ENCODE measurements at places on chromosomes 1 and 21. TPM values are rescaled to one million over a fixed set of nuclear protein-coding genes. Genes with fewer than 3 reads are reported as not detected.

- no peaks in the 10 kb centered on the region for H3K27me3 ChIP-seq
- H3K27ac ChIP-seq: no peak overlapping the region
- H3K4me1 ChIP-seq: peaks cover 28% of the 10 kb centered on the region
- no peak overlapping the region for H3K4me3 ChIP-seq
- no peak for DNase-seq
Observed at GRCh38 chr1:54225378-54225777, 25.4 kb downstream of the MRPL37 start.

DNA sequence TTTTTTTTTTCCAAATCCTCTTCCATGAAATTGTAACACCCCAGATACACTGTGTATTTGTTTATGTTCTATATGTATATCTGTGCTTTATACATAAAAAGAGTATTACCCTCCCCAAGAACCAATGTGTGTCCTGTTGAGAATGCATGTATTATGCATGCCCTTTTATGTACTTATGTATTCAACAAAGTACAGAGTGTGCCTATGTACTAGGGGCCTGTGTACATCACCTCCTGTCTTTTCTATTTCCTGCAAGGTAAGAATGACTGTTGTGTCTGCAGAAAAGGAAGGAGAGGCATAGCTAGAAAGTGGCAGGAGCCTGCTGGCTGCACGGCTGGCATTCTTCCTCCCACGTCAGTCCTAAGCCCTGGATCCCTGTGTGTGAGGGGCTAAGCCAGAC lies 7.0 kb downstream of the TMEM61 start:
- H3K4me3 ChIP-seq: no peak overlapping the region
- peaks cover 11% of the 10 kb centered on the region for H3K4me1 ChIP-seq
- DNase-seq: no peak
- no peaks in the 10 kb centered on the region for H3K27me3 ChIP-seq
- H3K36me3 ChIP-seq: no peaks in the 10 kb centered on the region
- no peak overlapping the region for H3K27ac ChIP-seq

DNA sequence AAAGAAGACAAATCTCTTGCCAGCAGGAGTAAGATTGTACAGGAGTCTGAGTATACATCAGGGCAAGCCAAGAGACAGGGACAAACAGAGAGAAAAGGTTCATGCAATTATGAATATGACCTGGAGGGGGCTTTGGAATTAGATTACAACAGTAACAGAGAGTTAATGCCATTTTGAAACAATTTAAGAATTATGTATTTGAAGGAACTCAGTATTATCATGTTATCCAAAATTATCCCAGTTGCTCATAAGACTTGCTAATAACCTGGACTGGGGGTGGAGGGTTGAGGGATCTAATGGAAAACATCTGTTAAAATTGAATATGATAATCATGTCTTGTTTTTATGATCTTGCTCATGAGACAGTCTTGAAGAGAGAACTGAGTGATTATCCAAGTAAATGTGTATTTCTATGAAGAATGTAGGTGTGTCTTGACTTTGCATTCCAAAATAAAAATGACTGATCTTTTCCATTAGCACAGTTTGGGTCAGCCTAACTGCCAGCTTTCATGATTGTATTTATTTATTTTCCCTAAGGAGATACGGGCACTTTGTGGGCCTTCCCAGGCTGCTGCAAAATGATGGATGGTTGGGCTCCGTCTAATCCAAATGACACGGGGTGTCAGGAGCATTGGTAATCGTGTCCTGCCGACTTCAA lies 117.7 kb downstream of the ERG start:
- no peak overlapping the region for H3K4me3 ChIP-seq
- no peaks in the 10 kb centered on the region for H3K27me3 ChIP-seq
- peaks cover 8% of the 10 kb centered on the region for H3K4me1 ChIP-seq
- DNase-seq: no peak

DNA sequence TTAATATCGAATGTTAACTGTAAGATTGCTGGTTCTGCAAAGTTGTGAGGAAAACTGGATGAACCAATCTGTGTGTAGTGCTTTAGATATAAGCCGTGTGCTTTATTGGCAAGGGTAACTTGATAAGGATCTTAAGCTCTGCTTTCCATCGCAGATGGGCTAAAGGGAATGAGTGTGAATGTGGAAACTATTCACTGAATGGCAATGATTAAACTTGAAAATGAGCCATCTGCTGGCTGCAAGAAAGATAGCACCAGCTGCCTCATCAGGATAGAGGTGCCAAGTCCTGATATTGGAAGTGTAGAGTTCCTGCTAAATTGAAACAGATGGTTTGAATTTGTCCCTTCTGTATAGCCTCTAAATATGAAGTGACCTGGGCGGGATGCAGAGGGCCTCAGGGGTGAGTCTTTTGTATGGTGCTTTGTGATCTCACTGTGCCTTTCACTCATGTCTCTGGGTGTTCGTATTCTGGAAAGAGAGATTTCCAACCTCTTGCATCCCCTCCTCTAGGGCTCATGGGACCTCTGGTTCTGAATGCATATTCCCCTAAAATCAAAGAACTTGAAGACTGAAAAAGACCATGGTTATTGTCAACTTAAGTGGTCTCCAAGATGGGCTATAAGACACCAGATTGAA lies 9.2 kb downstream of the FCRL3 start:
- H3K27me3 ChIP-seq: no peaks in the 10 kb centered on the region
- H3K27ac ChIP-seq: no peak overlapping the region
- H3K36me3 ChIP-seq: no peaks in the 10 kb centered on the region
- H3K4me3 ChIP-seq: no peak overlapping the region
- DNase-seq: no peak

GRCh38 chr1:94755675-94756074 lies 64.5 kb upstream of the SLC44A3 start:
- no peak overlapping the region for H3K4me3 ChIP-seq
- no peak overlapping the region for H3K27ac ChIP-seq
- peaks cover 14% of the 10 kb centered on the region for H3K4me1 ChIP-seq
- H3K36me3 ChIP-seq: no peaks in the 10 kb centered on the region

DNA sequence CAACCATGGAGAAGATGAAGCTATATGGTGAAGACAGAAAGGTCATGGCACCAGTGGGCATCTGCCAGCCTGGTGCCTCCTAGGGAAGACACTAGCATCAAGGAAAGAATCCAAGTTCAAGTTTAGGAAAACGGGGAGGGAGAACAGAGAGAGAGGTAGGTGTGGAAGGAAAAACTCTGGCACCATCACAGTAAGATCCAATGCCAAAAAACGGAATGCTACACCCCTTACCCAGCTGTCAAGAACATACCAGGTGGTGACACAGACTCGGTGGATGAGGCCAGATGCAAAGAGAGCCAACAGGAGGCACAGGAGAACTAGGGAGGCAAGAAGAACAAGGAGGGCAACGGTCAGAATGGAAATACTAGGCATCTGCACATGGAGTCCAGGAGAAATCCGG lies 3.6 kb downstream of the KRTCAP2 start:
- H3K4me3 ChIP-seq: no peak overlapping the region
- peaks cover 10% of the 10 kb centered on the region for H3K27me3 ChIP-seq
- H3K4me1 ChIP-seq: peaks cover 52% of the 10 kb centered on the region
- peak; percentile 39 for DNase-seq

Gene F13B
- not detected for total RNA-seq

Gene AHCTF1
- total RNA-seq: 40.4 TPM
